Stimulated activated CD4-positive, alpha-beta T cell treated with anti-CD3 and anti-CD28 coated beads, Interleukin-1b, Interleukin-23, amount 100 ng/mL, for 1 hour (primary cell): ENCODE measurements at places on chromosomes 12 and 14.

DNA sequence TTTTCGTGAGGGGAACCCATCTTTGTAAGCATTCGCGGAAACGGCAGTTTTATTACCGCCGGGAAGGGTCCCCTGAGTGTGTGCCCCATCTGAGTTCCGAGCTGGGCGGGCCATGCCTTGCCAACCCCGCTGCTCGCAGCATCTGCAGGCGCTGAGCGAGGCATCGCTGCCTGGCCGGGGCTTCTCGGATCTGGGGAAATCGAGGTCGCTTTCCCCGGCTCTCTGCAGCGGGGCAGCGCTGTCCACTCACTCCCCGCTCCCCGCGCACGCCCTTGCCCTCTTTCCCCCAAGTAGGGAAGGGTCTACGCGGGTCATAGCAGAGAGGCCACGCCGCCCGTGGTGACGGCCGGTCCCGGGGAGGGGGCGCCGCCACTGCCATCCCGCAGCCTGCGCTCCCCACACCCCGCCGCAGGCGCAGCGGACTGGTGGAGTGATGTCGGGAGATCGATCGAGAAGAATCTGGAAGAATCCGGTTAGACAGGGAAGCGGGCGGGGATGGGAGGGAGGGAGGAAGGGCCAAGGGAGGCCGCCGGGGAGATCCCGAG is 507 bp upstream of the FKBP4 start:
- DNase-seq = no peak

DNA sequence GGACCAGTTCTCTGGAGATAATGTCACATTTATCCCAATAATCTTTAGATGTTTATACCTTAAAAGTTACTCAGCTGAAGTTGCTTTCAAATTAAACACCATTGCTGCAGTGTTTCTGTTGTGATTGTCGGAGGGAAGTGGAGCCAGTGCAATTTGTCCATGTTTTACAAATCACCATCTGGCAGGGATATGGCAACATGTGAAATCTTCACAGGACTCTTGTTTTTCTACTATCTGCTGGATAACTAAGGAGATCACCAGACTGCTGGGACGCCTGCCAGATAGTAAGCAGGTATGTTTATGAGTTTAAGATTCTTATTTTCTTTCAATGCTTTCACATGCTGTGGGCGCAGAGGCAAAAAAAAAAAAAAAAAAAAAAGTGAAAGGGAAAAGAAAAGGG is 100.3 kb upstream of the SOX5 start:
- DNase-seq = no peak

DNA sequence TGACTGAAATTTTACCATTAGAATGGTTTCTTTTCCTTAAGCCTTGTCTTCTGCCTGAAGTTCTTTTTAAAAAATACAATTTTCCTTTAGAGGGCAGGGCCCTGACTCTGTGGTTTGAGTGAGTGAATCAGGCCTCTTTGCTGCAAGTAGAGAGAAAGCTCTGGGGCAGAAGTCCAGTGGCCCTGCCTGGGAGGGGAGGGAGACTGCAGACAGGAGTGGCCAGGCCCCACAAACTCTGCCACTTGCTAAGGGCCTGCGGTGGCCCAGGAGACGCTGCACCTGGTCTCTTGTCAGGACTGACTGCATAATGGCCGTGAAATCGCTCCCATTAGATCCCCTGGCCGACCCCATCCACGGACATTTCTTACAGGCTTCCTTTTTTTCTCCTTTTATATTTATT is 25.5 kb downstream of the TSPAN11 start:
- no peak for DNase-seq

DNA sequence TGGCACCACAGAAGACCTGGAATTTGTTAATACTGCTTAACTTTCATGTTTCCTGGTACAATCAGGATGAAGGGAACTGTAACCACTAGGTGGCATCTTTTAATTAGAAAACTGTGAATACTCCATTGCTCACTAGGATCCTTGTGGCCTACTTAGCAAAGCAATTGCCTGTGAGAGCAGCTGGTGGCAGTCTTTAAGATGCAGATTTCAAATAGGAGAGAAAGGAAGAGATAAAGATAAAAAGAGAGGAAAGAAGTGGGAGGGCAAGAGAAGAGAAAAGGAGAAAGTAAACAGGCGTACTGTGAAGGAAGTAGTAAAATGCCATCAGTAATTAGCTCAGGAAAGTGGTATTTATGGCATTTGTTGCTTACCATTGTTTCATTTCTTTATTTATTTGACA is 114.5 kb downstream of the RAD51B start:
- DNase-seq = no peak

GRCh38 chr12:6574576-6575295 is 6.6 kb upstream of the NOP2 start:
- no peak for DNase-seq

DNA sequence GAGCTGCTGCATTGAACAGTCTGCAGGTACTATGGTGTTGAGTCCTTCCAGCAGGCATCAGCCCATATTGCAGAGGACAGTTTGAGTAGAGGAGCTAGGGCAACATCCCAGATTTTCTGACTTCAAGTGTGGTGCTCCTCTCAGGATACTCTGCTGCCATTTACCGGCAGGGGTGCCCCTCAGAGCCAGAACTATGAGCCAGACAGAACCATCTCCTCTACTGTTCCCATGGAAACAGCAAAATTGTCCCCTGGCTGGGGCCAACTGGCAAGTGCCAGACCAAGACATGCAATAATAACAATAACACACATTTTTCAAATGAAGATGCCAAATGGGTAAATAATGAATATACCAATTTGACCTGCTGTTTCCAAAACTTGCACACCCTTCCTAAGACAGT is 102.9 kb downstream of the ADCK1 start:
- no peak for DNase-seq

GRCh38 chr12:58296863-58297262 is 355.5 kb downstream of the ATP23 start:
- no peak for DNase-seq

DNA sequence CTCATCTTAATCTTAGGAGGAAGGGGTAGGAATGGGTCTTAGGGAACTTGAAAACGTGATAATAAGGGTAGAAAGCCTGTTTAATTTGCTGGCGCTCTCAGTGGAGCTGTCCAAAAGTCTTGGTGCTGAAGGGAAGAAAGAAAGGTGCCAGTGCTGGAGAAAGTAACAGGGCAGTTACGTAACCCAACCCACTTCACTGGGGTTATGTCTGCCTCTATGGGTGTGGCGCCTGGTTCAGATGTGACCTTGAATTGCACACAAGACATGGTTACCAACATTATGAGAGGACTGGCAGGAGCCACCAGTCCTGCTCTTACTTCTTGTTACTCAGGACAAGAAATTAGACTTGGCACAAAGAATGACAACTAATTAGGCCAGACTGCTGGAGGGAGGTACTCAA is 18.6 kb upstream of the GPATCH2L start:
- no peak for DNase-seq

GRCh38 chr12:27900920-27901879 is 71.3 kb downstream of the PTHLH start:
- DNase-seq = no peak

- no peak for DNase-seq
These were observed 13.9 kb downstream of the CSRP2 start for GRCh38 chr12:76864791-76865400.

GRCh38 chr14:47596232-47596631 is 79.2 kb downstream of the MDGA2 start:
- DNase-seq = no peak

DNA sequence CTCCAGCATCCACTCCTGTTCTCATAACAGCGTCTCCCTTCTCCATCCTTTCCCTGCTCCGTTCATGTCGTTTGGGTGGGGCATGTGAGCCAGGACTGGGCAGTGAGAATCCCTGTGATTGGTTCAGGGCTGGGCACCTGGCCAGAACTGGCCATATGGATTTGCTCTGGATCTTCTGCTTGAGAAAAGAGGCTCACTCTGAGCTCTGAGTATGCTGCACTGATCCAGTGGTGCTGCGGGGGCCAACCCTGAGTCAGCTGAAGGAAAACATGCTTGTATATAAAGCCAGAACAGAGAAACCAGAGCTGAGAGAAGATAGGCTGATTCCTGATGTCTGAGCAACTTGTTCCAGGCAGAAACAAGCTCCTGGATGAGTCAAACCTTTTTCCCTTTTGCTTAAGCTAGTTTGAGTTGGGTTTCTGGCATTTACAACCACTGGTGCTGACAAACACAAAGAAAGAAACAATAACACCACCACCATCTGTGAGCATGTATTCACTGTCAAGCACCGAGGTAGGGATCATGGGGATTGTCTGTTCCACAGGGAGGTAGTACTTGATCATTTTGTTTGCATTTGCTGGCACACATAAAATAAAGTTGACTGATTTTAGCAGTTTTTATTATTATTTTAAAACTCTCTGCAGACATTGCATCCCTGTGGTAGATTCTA is 14.0 kb upstream of the HPD start:
- no peak for DNase-seq

- DNase-seq = no peak
These were observed 89.4 kb downstream of the NKX2-1 start for GRCh38 chr14:36430662-36431084.

DNA sequence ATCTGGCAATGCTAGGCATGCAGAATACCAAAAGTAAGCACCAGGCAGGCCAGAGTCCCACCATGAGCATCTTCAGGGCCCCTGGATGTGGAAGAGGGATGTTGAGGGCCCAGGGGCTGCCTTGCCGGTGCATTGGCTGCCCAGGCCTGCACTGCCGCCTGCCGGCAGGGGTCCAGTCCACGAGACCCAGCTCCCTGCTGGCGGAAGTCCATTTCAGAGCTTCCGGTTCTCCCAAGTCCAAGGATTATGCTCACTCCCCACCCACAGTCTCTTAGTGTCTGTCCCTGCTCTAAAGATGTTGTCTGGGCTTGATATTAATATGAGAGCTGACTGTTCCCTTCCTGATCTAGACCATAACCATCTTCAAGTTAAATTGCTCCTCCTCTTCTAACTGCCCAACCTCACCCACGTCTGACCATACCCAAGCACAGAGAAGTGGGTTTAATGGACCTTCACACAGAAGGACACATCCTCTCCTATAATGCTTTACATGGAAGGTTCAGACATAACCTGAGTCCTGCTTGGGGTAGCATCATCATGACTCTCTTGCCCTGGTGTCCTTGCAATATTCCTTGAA is 117.4 kb downstream of the DAD1 start:
- DNase-seq = no peak

GRCh38 chr12:3147260-3147659 is 70.1 kb downstream of the TSPAN9 start:
- DNase-seq = no peak
